ENCODE measurements at places on chromosomes 4 and X.

DNA sequence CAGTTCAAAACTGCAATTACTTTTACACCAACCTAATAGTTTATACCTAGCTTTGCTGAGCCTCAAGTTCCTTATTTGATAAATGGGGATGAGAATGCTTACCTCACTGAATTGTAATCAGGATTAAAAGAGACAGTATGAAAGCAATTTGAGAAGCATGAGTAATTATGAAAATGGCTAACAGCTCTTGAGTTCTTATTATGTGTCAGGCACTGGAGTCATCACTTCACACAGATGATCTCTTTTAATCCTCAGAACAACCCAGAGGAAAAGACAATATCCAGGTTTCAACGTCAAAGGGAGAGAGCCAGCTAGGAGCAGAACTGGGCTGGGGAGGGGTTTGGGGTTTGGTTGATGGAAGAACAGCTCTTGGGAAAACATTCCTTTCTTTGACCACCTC is 221.0 kb upstream of the NWD2 start:
- no peak for DNase-seq

DNA sequence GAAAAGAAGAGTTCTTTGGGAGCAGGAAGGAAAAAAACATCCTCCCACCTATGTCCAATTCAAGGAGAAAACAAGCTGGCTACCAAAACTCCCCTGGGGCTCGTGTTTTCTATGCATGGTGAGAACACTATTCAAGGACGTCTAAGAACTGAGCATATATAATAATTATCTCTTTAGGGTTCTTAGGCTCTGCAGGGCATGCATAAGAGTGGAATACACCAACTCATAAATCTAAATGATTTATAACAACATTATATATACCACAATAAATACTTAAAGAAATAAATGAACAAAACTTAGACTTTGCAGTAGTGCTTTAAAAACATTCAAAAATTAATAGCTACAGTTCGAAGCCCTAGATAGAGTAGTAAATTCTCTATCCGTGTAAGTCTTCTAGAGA is 19.5 kb upstream of the TMEM154 start:
- no peak for DNase-seq

GRCh38 chr4:22072240-22072639 is 123.7 kb upstream of the KCNIP4 start:
- DNase-seq, result no peak

- no peak for DNase-seq
These were observed 65.4 kb downstream of the GPRIN3 start for GRCh38 chr4:89242216-89242615.

- no peak for DNase-seq
These were observed 51.3 kb upstream of the EGFL6 start for GRCh38 chrX:13518126-13518525.

GRCh38 chr4:136967069-136967468 is 565.2 kb downstream of the PCDH18 start:
- no peak for DNase-seq

DNA sequence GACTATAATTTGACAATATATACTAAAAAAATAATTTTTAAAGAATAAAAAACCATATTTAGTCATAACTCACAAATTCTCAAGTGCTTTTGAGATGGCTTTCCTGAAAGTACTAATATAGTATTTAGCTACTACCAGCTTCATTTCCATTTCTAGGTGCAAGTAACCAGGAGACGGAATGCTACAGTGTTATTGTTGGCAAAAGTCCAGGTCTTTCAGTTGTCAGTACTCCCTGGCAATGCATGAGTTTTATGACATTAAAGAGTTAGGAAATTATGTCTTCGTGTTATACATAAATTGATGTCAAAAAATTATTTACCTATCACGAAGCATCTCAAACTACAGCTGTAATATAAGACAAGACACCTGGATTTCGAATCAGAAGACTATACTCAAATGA is 45.0 kb downstream of the TMEM47 start:
- DNase-seq, result no peak

GRCh38 chr4:6939761-6940743 is 30.4 kb downstream of the TBC1D14 start:
- no peak for DNase-seq

- DNase-seq, result no peak
These were observed 140.6 kb downstream of the ARSF start for GRCh38 chrX:3181846-3182245.

DNA sequence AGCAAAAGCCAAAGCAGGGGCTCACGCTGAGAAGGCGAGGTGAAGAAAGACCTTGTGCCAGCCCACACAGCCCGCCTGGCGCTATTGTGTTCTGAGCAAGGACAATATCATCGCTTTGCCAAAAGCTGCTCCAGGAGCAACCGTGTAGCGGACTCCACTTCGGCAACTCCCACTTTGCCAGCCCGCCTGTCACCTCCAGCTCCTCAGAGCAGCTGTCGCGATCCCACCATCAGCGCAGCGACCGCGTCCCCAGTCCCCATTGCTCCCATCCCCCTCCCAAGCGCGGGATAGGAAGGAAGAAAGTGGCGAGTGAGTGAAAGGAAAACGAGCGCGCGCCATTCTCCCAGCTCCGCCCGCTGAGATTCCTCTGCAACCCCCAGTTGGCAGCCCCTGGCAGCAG is 759 bp downstream of the ZC4H2 start:
- DNase-seq, result peak; percentile 16

DNA sequence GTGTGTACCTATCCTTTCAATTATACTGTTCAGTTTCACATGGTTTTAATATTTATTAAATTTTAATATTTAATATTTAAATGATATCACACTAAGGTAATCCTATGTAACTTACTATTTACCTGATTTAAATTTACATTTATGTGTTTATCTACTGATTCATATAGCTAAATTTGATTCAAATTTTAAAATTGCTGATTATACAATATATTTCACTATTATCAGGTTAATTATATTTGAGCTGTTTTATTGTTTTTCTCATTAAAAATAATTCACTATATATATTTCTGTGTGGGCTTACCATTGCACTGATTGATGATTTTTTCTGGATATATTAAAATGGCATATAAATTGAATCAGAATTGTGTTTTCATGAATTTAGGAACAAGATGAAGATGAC is 1923.5 kb downstream of the STIM2 start:
- no peak for DNase-seq

DNA sequence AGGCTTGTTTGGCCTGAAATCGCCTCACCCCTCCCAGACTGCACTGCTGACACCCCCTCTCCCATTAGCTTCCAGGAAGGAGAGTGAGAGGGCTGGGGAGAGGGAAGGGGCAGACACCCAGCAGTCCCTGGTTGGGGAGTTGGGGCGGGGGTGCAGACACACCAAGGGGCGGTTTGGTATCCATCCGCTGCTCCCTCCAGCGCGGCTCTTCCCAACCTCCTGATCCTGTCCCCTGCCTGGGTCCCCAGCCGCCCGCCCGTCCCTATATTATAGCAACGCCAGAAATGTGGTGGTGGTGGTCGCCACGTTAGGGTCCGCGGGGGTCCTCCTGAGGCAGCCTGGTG is 24.9 kb downstream of the GPRASP3 start:
- no peak for DNase-seq

GRCh38 chr4:120544838-120545237 is 377.7 kb downstream of the PRDM5 start:
- no peak for DNase-seq

DNA sequence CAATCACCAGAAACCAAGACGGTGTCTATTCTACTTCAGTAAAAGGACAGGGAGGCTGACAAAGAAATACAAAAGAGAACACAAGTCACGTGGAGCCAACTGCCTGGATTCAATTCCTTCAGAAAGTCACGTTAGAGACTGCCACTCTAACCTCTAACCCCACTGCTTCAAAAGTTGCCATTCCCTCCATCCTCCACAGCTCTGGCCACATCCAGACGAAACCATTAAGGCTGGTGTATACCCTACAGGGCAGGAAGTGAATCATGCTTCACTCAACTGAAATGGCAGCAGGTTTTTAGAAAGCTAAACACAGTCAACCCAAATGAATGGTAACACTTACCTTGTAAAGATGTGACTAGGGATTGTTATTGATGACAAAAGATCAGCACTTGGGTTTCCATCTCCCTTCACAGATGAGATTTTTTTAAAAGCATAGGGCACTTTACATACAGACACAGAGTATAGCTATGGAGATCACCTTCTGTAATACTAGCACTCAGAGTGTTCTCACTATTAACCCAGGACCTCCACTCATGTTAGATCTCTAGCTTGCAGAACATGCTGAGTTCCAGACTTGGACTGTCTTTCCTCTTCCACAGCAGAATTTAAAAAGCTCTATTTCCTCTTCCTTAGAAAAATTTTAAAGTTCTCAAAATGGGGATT is 37.4 kb downstream of the MAML3 start:
- DNase-seq, result no peak

- DNase-seq, result peak; percentile 6
These were observed 653 bp downstream of the BEX1 start for GRCh38 chrX:103063191-103063845.

DNA sequence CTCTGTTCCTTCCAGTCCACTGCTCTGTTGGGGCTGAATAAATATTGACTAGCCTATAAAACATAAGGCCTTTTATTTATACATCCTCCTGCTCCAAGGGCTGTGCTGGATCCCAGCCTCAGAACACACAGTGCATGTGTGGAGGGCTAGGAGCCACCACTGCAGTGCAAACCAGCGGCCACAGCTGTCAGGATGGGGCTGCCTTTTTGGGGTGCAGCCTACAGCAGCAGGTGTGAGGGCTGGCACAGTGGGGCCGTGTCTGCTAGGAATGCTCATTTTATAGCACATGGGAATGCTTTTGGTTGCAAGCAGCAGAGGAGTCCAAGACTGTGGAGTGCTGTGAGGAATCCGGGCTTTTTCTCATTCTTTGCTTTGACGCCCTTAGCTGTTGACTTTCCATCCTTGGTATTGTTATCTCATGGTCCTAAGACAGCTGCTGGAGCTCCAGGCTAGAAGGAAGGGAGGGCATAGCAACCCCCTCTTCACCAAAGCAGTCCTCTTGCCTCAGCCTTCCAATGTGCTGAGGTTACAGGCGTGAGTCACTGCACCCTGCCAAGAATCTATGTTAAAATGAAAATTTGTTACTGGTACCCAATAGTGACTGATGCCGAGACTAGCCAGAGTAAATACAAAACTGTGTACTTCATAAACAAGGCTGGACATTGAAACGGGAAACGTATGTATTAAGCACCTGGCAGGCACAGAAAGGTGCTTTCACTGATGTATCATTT is 334.3 kb upstream of the GATB start:
- DNase-seq, result no peak

GRCh38 chrX:143363419-143363818 is 153.9 kb downstream of the SPANXN3 start:
- DNase-seq, result no peak

DNA sequence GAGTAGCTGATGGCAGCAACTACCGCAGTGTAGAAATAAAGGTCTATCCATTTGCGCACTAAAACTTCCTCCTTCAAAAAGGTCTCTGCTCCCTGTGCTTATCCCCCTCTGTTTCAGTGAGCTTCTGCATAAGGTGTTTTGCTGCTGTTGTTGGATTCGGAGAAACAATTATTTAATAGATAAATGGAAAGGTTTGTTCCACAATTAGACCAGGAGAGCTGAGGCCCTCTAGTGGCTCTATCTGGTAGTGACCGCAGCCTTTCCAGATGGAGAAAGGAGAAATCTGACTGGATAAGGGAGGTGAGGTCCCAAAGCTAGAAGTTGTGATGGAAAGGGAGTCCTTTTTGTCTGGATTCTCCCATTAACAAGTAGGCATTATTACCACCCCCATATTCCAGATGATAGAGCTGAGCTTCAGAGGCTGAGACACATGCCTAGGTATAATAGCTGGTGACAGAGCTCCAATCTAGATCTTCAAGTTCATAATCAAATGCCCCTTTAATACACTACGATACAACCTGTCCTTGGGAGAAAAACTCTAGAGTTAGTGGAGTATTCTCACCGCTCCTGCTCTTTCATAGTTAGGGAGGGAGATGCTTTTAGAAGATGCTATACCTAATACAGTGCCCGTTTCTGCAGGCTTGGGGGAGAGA is 5.1 kb upstream of the GABRQ start:
- no peak for DNase-seq

- DNase-seq, result peak; percentile 1
These were observed 145.4 kb upstream of the HUWE1 start for GRCh38 chrX:53831662-53832635.

DNA sequence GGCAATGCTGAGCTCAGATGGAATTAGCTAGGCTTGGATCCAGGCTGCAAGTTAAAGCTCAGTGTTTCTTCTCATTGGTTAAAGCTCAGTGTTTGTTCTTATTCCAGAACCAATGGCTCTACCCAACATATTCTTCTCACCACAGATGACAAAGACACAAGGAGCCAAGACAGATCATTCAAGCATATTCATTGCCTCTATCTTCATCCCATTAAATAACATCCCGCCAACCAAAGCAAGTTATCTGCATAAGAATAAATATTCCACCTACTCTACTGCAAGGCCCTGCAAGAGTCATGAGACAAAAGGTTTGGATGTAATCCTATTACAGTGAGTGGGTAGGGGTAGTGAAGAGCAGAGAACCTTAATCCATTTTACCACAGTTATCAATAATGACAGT is 766.5 kb downstream of the C4orf33 start:
- DNase-seq, result no peak

GRCh38 chr4:153465615-153466080 is 512 bp upstream of the TMEM131L start:
- peak; percentile 49 for DNase-seq

DNA sequence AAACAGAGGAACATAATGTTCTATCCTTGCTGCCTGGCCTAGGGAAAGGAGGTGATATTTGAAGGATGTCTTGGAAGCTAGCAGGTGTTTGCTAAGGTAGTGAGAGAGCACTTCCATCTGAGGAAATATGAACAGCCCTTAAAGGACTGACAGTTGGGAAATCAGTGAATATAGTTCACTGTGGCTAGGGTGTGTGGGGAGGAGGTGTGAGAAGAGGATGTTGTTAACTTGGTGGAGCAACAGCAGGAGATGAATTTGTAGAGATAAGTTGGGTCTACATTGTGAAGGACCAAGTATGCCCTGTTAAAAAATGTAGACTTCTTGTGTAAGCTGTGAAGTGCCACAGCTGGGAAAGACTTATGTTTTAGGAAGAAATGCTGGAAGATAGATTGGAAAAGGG is 25.5 kb downstream of the TBC1D19 start:
- DNase-seq, result no peak

DNA sequence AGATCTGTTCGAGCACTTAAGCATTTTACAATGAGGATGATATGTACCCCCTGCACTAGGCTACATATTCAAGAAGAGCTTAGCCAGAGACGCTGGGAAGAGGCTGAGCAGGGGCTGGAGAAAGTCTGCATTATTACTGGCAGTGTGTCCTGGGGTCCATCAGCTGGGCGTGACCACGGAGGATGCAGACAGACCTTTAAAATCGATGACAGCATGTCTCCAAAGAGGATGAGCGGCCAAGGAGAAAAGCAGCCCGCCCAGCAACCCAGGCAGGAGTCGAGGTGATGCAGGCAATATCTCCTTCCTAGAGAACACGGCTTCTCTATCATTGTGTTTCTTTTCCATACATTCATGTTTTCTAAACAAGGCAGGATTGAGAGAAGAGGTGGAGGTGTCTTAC is 300.7 kb downstream of the USP46 start:
- no peak for DNase-seq

DNA sequence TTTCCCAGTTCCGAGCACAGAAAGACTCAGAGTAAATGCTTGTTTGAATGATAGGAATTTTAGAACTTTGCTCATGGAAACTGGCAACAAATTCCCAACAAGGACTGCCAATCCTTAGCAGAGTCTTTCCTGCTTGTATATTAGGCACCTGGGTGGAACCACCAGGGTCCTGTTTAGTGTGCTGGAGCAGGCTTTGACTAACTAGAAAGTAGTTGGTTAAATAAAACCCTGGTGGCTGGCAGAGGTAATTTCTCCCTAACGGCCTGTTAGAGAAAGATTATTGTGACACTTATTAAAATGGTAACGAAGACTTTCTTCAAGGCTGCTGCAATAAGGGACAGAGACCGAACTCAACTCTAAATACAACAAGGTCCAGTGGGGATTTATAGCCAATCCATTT is 103.6 kb upstream of the TEX13D start:
- DNase-seq, result no peak

All from Ammon's horn (tissue), 1 donor.